ENCODE measurements at places on chromosomes 6 and 20.

DNA sequence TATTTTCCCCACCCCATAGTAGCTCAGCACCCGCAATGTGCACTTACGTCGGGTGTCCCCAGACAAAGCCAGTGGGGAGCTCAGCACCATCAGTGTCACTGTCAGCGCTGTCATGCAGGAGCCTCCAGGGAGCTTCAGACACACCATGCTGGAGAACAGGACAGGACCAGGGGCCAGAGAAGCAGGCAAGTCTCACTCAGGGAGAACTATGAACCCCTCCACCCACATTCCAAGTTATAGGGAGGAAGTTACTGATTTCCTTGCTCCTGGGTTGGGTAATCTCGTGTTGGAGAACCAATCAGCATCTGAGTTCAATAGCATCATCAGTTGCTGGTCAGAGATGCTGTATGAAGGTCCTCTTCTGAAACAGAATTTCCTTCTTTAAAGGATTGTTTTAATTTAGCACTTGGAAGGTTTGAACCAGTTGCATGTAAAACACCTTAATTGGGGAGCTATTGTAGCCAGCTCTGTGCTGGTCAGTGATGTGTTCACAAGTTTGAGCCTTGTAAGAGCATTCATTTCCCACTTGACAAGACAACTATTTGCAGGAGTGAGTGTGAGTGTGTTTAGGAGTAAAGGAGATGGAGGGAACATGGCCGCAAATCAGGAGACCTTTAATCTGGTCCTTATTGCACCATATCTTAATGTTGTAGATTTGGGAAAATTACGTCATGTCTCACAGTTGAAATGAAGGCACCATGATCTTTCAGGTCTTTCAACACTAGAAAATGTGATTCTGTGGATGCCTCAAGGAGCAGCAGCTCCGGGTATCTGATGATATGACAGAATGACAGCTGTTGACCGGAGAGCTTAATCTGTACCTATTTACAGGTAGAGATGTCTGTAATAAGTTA, at the start of gene HLA-DRB1:
Gene HLA-DRB1, minus strand, starts transcription at position 253 of the 854 bp plus-strand sequence. Its CDS starts 106 bp downstream, at position 147.
- peaks cover 8% of the 10 kb centered on the region for H3K4me1 ChIP-seq
- H3K36me3 ChIP-seq: no peaks in the 10 kb centered on the region
- H3K27ac ChIP-seq: peak within 1 kb of the TSS; percentile 80
- H3K4me3 ChIP-seq: peak within 1 kb of the TSS; percentile 45
- peaks cover 19% of the 10 kb centered on the region for H3K27me3 ChIP-seq
- DNase-seq: no peak

DNA sequence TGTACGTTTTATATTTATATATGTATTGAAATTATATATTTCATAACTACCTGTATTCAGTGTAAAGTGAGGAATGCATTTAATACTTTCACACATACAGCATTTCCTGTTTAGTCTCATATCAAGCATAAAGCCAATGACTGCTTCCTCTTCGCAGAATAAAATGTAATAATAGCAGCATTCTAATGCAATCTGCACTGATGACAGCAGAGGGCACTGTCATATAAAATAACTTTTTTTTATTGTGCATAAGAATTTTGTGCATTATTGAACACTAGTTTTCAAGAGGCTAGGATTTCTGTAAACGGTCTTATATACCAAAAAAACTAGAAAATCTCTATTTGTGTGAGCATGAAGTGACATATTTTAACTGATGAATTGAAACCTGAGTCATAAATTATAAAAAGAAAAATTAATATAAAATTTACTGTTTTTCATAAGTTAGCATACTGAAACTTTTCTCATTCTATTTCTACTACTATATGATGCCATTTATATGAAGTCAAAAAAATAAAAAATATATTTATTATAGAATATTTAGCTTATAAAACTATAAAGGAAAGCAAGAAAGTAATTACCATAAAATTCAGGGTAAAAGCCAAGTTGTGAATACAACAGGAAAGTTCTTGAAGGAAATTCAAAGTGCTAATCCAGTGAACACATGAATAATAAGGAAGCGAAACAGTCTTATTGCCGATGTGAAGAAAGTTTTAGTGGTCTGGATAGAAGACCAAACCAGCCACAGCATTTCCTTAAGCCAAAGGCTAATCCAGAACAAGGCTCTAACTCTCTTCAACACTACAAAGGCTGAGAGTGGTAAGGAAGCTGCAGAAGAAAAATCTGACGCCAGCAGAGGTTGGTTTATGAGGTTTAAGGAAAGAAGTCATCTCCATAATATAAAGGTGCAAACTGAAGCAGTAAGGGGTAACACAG, 36.3 kb downstream of the RNF146 start:
- H3K27ac ChIP-seq: no peak overlapping the region
- H3K36me3 ChIP-seq: peaks cover 22% of the 10 kb centered on the region
- H3K27me3 ChIP-seq: no peaks in the 10 kb centered on the region
- DNase-seq: no peak

- H3K4me1 ChIP-seq: no peaks in the 10 kb centered on the region
- H3K4me3 ChIP-seq: no peak overlapping the region
- H3K27ac ChIP-seq: no peak overlapping the region
- H3K27me3 ChIP-seq: peaks cover 19% of the 10 kb centered on the region
- no peaks in the 10 kb centered on the region for H3K36me3 ChIP-seq
Measured at GRCh38 chr20:21796059-21796458, 90.6 kb downstream of the PAX1 start.

DNA sequence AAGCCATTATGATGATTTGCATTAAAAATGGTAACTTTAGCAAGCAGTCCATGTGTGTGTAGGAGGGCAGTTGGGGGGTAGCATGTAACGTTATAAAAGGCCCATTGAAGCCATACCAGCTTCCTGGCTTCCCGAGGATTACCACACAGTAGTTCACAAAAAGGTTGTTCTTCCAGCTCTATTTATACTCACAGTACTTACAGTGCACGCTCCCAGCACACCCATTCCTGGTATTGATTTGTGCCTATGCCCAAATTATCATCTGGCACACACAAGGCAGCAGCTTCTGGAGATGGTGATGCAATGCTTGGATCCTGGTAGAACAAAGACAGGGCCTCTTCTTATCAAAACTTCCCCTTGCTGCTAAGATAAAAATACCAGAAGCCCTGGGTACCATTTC, 436.8 kb downstream of the HAO1 start:
- DNase-seq: no peak
- no peak overlapping the region for H3K27ac ChIP-seq
- no peaks in the 10 kb centered on the region for H3K27me3 ChIP-seq

GRCh38 chr6:168047841-168048723, 30.9 kb downstream of the FRMD1 start:
- H3K36me3 ChIP-seq: no peaks in the 10 kb centered on the region
- no peak for DNase-seq
- H3K27ac ChIP-seq: no peak overlapping the region
- H3K4me1 ChIP-seq: no peaks in the 10 kb centered on the region

- DNase-seq: no peak
- no peaks in the 10 kb centered on the region for H3K36me3 ChIP-seq
- no peak overlapping the region for H3K4me3 ChIP-seq
- H3K27me3 ChIP-seq: no peaks in the 10 kb centered on the region
- H3K27ac ChIP-seq: no peak overlapping the region
Measured at GRCh38 chr6:123213921-123214320, 217.9 kb downstream of the CLVS2 start.

GRCh38 chr20:49181265-49181877, 6.8 kb downstream of the STAU1 start:
- no peak for DNase-seq
- no peaks in the 10 kb centered on the region for H3K36me3 ChIP-seq
- H3K27me3 ChIP-seq: no peaks in the 10 kb centered on the region
- no peak overlapping the region for H3K27ac ChIP-seq
- H3K4me3 ChIP-seq: no peak overlapping the region
